ENCODE measurements at places on chromosomes 1 and 21. TPM values are rescaled to one million over a fixed set of nuclear protein-coding genes. Genes with fewer than 3 reads are reported as not detected.

OR2T11 gene
- total RNA-seq, result not detected

CFAP107 gene
- total RNA-seq, result not detected

DNA sequence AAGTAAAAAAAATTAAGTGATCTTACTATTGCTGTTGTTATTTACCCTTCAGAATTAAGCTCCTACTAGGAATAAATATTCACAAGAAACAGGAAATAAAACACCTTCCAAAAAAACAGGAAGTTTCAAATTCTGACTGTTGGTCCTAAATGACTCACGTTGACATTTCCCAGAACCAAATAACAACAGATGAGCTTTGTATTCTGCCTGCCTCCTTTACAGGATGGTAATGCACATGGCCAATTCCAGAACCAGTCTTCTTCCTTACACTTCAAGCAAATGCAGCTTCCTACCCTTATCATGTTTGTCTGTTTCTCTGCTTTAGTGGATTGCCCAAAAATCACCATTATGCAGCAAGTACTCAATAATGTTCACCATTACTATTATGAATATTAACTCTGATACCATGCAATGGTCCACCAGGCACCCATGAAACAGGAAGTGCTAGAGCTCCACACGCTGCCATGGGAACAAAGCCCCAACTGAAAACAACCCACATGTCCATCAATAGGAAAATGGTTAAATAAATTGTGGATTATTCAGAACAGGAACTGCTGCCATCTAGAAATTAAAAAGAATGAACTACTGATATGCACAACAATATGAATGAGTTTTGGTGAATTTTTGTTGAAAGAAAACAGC is 8.9 kb downstream of the CASP9 start:
- no peak for DNase-seq

RHD gene
- not detected for total RNA-seq

PTGFR gene
- 0.18 TPM for total RNA-seq

GRCh38 chr1:115179397-115180079 is 90.2 kb upstream of the TSPAN2 start:
- DNase-seq, result no peak

DNA sequence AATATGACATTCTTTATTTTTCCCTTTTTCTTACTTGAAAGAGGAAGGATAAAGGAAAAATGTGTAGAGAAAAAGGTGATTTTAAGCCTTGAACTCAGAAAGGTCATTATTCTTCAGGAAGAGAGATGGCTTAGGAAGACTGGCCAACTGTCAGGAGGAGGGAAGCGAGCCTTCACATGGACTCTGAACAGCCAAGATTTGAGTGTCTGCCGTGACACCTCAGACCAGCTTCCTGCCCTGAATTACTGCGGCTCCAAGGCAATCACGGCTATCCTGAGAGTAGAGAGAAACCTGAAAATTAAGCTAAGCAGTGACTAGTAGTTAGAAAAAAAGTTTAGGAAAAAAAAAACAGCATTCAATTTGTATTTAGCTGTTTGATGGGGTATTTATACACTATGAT is 314.7 kb downstream of the KCNH1 start:
- no peak for DNase-seq

GRCh38 chr21:45052960-45053359 is 21.4 kb upstream of the ADARB1 start:
- DNase-seq, result no peak

PDXK gene
- 188 TPM for total RNA-seq

CLCA1 gene
- total RNA-seq, result 970 TPM

FCRL6 gene
- total RNA-seq, result not detected

DNA sequence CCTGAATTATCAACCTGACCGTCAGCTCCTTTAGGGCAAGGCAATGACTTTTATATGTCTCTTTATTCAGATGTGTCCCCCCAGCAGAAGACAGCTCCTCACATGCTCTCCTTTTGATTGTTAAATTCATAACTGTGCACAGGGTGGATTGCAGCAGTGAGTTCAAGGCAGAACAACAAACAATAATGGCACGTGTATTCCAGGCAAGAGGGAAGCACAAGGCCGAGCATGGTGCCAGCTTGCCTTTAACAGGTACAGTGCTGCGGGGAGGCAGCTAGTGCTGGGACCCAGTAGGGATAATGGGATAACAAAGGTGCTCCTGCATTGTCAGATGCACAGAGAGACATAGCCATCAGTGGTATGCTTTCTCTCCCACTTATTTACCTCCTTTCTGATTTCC is 248.4 kb downstream of the RHOU start:
- no peak for DNase-seq

OR2L5 gene
- not detected for total RNA-seq

GRCh38 chr1:98054367-98054701 is 133.5 kb upstream of the DPYD start:
- DNase-seq, result no peak

HRNR gene
- not detected for total RNA-seq

GRCh38 chr21:41717573-41718330 is 49.1 kb downstream of the RIPK4 start:
- no peak for DNase-seq

GRCh38 chr1:244445320-244446181 is 6.2 kb downstream of the ADSS2 start:
- no peak for DNase-seq

- no peak for DNase-seq
Observed at GRCh38 chr21:39340687-39341086, 8.2 kb downstream of the HMGN1 start.

- no peak for DNase-seq
Observed at GRCh38 chr1:88892357-88892877, 1.1 kb upstream of the GTF2B start.

GRCh38 chr1:82538876-82539275 is 738.1 kb downstream of the ADGRL2 start:
- DNase-seq, result no peak

DNA sequence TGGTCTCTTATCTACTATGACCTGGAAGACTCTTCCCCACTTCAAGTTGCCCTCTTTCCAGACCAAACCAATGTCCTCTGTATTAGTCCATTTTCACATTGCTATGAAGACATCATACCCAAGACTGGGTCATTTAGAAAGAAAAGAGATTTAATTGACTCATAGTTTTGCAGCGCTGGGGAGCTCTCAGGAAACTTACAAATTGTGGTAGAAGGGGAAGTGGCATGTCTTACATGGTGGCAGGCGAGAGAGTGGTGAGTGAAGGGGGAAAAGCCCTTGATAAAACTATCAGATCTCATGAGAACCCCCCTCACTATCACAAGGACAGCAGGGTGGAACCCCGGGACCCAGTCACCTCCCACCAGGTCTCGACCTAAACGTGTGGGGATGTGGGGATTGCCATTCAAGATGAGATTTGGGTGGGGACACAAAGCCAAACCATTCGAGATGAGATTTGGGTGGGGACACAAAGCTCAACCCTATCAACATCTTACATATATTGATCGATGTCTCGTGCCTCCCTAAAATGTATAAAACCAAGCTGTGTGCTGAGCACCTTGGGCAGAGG is 14.2 kb upstream of the AGPAT3 start:
- DNase-seq, result no peak

- no peak for DNase-seq
Observed at GRCh38 chr1:172793823-172794222, 134.9 kb downstream of the FASLG start.

GRCh38 chr1:32398401-32398800 is 4.2 kb upstream of the BSDC1 start:
- DNase-seq, result no peak

GRCh38 chr1:185480545-185480944 is 163.5 kb upstream of the IVNS1ABP start:
- DNase-seq, result no peak

ADAMTSL4 gene
- total RNA-seq, result 9.5 TPM

LRRC8B gene
- total RNA-seq, result 12.7 TPM

RXRG gene
- total RNA-seq, result 0.78 TPM

C1orf116 gene
- 31.6 TPM for total RNA-seq

Data from left colon (tissue), 2 donors.